ENCODE measurements at places on chromosomes 1 and 21.
A peak's percentile ranks its signal among the peaks of the same experiment; 100 is the strongest.

GRCh38 chr1:169647512-169647911 is 17.6 kb upstream of the SELP start:
- no peak for DNase-seq

- DNase-seq, result no peak
Observed at GRCh38 chr1:95088303-95088702, 15.6 kb upstream of the ALG14 start.

DNA sequence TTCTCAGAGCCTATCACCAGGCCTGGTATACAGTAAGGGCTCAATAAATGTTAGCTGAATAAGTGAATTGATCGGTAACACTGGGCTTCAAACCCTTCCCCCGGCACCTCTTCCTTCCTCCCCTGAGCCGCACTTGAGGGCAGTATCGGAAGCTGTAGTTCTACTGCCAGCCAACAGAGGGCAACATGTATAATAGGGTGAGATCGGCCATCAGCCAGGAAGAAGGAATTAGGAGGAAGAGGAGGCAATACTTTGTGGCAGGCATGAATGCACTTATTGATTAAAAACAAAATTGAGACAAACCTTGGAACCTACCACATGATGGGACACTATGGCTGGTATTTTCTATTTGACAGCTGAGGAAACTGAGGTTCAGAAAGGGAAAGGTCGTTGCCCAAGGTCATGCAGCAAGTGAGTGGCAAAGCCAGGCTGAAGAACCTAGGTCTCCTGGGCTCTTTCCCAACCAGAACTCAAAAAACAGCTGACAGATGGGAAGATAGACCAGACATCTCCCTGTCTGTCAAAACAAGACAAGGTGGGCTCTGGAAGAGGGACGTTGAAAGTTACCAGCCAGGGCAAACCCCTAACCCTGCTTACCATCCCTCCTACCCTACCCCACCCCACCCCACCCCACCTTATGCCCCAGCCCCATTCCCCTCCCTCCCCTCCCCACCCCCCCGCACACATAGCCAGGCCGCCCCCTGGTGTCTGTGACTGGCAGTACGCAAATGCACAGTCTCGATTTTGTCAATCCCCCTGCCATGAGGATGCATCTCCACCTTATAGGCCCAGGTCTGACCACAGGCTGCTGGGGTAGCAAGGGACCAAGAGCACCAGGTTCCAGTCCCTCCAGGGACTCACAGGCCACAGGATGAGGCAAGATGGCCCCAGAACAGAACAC is 107.3 kb upstream of the RUNX3 start:
- DNase-seq, result no peak

DNA sequence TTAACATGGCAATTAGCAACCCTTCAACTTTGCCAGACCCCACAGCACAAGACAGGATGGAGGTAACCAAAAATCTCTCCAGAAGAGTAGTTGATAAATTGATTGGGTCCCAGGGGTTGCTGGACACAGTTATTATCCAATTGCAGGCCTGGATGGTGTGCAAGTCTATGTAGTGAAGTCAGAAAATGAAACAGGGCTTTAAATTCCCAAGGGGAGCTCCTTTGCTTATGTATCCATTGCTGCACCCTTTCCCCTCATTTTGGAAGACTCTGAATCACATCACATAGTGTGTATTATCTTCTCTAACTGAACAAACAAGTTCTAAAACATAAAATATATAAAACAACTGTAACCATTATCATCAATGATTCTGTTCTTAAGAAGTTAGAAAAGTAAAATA is 550.2 kb downstream of the LMO4 start:
- no peak for DNase-seq

DNA sequence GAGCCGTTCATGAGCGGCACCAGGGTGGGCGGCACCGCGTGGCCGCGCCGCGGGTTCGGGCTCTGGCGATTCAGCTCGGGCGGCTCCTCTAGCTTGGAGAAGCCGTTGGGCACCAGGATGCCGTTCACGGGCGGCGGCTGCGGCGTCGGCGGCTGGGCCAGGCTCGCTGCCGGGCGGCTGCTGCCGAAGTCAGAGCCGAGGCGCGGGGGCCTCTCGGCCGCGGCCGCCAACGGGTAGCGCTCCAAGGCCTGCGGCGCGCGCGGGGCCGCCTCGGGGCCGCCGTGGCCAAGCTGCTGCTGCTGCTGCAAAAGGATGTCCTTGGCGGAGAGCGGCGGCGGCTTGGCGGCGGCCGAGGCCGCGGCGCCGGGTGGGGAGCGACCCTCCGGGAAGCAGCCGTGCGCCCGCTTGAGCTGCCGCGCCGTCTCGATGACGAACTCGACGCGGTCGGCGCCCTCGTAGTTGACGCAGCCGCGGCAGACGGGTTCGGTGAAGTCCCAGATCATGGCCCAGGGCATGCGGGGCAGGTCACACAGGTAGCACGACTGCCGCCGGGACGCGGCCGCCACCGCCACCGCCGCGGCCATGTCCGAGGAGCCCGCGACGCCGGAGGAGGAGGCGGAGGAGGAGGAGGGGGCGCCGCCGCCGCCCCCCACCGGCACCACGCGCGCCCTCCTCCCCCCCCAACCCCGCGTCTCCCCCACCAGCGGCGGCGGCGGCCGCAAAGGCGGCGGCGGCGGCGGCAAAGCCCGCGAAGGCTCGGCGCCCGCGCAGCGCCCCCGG is 877 bp downstream of the IRF2BP2 start:
- DNase-seq, result peak; percentile 50

All from stimulated activated CD8-positive, alpha-beta memory T cell treated with anti-CD3 and anti-CD28 coated beads, Interleukin-12 subunit alpha, Interleukin-12 subunit beta, amount 100 ng/mL, for 4 hours (primary cell).